ENCODE measurements at places on chromosomes 1 and 21. TPM values are rescaled to one million over a fixed set of nuclear protein-coding genes. Genes with fewer than 3 reads are reported as not detected.

MORC3 gene
- 14.8 TPM for total RNA-seq

VTCN1 gene
- not detected for total RNA-seq

CAMSAP2 gene
- 42.9 TPM for total RNA-seq

OR2T29 gene
- total RNA-seq: not detected

USH2A gene
- total RNA-seq: 3.7 TPM

LYPD8 gene
- total RNA-seq: not detected

CD244 gene
- 0.10 TPM for total RNA-seq

PAX7 gene
- not detected for total RNA-seq

VSIG8 gene
- not detected for total RNA-seq
